WTC11 (cell line): ENCODE measurements at places on chromosomes 7 and 10. TPM values are rescaled to one million over a fixed set of nuclear protein-coding genes. Genes with fewer than 3 reads are reported as not detected.

GRCh38 chr7:36204929-36205635 lies 52.0 kb downstream of the EEPD1 start:
- H3K4me1 ChIP-seq: peaks cover 59% of the 10 kb centered on the region
- H3K27ac ChIP-seq: 0 out of 2 replicates have a peak overlapping the region, but pooled peaks have one; percentile 9
- no peaks in the 10 kb centered on the region for H3K36me3 ChIP-seq
- no peaks in the 10 kb centered on the region for H3K27me3 ChIP-seq
- DNase-seq: no peak

GRCh38 chr7:33880787-33881186 lies 24.6 kb upstream of the BMPER start:
- no peak for DNase-seq
- no peak overlapping the region for H3K4me3 ChIP-seq
- no peaks in the 10 kb centered on the region for H3K27me3 ChIP-seq
- peaks cover 6% of the 10 kb centered on the region for H3K4me1 ChIP-seq
- no peaks in the 10 kb centered on the region; the same call in none of the 2 replicates for H3K36me3 ChIP-seq
- H3K27ac ChIP-seq: no peak overlapping the region

- peaks cover 4% of the 10 kb centered on the region; the same call in 1 of the 2 replicates for H3K4me1 ChIP-seq
- no peak overlapping the region for H3K27ac ChIP-seq
- H3K27me3 ChIP-seq: no peaks in the 10 kb centered on the region; the same call in 1 of the 2 replicates
- DNase-seq: no peak
- no peak overlapping the region for H3K4me3 ChIP-seq
- no peaks in the 10 kb centered on the region for H3K36me3 ChIP-seq
These were observed 575.3 kb downstream of the IPMK start for GRCh38 chr10:57692255-57692980.

GRCh38 chr10:5528989-5529701 lies 4.4 kb downstream of the CALML3 start:
- no peak for DNase-seq
- no peaks in the 10 kb centered on the region; the same call in 1 of the 2 replicates for H3K27me3 ChIP-seq
- H3K36me3 ChIP-seq: no peaks in the 10 kb centered on the region

GRCh38 chr7:28774261-28774988 lies 183.7 kb downstream of the TRIL start:
- H3K27ac ChIP-seq: no peak overlapping the region
- H3K36me3 ChIP-seq: no peaks in the 10 kb centered on the region
- H3K4me1 ChIP-seq: no peaks in the 10 kb centered on the region
- peaks cover 20% of the 10 kb centered on the region for H3K27me3 ChIP-seq
- DNase-seq: no peak

CNNM1 gene
- total RNA-seq: 0.90 to 1.4 TPM (median 1.1 TPM) in 3 replicates
